ENCODE measurements at places on chromosomes 4 and X. TPM values are rescaled to one million over a fixed set of nuclear protein-coding genes. Genes with fewer than 3 reads are reported as not detected.
A peak's percentile ranks its signal among the peaks of the same experiment; 100 is the strongest.

- no peak for DNase-seq
Measured at GRCh38 chrX:124030520-124030919, 69.0 kb downstream of the STAG2 start.

Gene LPAR4
- 7.1 TPM for total RNA-seq

Gene STAP1
- not detected for total RNA-seq

- DNase-seq = no peak
Measured at GRCh38 chr4:108360754-108361445, 192.2 kb upstream of the LEF1 start.

GRCh38 chr4:98566361-98567008, 91.9 kb downstream of the TSPAN5 start:
- DNase-seq = peak; percentile 26

Gene TNIP3
- total RNA-seq = 0.58 TPM

DNA sequence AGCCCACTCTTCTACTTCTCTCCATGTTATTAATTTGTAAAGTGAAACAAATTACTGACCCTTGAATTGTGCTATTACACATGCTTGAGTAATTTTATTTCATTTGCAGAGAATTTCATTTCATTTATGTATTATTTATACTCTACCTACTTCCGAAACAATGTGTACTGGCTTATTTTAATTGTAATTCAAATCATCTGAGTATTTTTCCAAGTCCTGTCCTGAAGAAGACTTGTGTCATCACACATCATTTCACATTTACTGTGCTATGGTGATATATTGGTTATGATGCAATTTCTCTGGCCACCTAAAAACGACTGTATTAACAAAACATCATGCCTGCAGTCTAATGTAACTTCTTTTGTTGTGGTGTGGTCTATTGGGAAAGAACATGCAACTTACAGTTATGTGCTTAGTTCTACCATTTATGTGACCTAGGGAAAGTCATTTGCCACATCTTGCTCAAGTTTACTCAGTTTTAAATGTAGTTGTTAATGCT, 384.5 kb downstream of the RPA4 start:
- DNase-seq = no peak

DNA sequence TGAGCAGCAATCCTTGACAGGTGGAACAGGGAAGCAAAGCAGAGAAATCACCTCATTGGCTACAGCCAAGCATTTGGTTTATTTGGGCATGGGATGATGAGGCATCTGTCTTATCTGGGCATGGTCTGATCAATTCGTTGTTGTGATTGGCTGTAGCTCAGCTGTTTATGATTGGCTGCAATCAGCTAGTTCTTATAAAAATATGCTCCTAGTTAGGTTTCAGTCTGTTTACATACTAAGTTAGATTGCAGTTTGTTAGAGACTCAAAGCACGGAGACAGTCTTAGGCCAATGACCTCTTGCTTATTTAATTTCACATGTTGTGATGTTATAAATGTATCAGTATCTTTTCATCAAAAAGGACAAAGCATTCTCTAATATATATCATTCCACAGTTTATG, 312.0 kb downstream of the PDGFC start:
- DNase-seq = no peak

All from A673 (cell line).